ENCODE measurements at places on chromosomes 12 and 14.

GRCh38 chr12:120762086-120762485 is 36.5 kb downstream of the ACADS start:
- no peak for DNase-seq

DNA sequence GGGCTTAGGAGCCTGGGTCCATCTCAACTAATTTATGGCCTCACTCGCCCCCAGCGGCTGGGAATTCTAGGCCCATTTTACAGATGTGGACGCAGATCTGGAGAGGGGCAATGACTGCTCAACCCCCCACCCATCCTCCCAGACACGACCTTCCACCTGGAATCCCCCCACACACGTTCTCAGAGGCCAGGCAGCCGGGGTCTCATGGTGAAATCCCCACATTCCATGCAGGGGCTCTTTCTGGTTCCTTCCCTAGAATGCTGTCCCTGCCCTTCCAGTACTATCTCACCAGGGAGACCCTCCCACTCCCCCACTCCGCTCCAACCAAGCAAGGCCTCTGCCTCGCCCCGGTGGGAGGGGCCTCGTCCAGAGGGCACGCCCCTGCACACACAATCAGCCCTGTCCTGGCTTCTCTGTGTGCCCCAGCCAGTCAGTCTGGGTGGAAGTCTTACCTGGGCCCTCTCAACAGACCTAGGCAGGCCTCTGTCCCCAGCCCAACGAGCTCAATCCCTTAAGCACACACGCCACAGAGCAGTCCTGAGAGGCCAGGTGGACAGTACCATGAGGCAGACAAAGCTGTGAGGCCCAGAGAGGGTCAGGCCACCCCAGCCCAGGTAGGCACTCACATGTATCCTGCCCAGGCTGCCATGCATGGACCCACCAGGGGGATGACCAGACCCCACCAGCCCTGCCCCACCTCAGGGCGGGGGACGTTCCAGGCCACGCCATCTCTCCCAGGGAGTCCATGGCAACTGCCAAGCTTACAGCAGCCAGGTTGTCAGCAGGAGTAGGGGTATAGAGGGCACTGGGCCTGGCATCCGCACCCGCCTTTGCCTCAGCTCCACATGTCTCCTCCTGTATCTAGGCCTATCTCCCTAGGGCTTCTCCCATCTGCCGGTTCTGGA is 1.3 kb upstream of the ANKRD9 start:
- DNase-seq: no peak

GRCh38 chr12:57229046-57229633 is 371 bp upstream of the SHMT2 start:
- peak; percentile 14 for DNase-seq

DNA sequence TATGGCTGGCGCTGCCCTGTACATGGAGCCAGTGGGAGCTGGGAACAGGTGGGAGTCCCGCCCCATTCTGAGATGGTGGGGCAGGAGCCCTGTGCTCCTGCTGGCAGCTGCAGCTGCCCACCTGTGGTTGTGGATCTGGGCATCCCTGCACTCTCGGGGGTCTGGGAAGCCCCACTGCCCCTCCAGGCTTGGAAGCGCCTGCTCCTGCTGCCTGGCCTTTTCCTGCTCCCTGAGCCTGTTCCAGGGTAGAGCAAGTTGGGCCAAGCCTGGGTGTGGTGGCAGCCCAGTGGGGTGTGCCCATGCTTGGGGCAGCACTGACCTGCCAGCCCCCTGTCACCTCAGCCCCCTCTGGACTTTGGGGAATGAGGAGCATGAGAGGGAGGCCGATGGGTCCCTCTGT is 104.0 kb downstream of the MNAT1 start:
- DNase-seq: no peak

DNA sequence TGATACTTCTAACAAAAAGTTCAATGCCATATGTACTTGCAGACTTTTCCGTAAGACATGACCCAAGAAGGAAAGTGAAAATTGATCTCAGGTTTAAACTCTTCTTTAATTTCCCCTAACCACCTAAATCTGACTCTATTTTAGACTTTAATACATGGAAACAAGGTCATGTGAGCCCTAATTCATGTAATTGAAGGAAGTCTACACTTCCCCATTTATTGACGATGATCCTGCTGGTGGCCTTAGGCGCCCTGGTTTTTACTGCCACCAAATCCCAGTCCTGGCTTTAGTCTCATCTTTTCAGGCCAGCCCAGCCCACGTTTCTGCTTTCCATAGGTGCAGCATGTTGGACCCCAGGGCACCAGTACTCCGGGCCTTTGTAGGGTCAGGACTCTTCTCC is 157.9 kb downstream of the PELI2 start:
- DNase-seq: no peak

DNA sequence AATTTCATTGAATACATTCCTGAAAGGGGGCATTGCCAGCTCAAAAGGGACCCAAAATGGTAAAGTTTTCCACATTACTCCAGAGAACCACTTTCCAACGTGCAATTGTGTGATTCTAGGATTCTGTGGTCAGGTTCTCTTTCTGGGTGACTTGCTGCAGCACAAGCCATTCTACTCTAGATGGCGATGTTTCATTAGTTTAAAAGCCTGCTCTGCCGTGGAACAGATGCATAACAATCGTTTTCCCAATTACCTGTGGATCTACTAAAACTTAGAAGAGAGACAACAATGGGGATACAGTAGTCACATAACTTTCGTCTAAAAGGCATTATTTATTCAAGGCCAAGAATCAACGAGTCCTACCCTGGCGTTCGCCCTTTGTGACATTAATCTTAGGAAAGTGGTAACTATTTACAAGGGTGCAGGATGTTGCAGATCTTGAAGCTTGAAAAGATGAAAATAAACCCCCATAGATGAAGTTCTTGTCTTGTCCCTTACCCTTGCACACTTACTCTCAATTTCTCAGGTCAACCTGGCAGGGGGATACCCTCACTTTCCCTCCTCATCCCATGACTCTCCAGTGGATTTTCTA is 400.9 kb downstream of the SNAPC1 start:
- DNase-seq: no peak

DNA sequence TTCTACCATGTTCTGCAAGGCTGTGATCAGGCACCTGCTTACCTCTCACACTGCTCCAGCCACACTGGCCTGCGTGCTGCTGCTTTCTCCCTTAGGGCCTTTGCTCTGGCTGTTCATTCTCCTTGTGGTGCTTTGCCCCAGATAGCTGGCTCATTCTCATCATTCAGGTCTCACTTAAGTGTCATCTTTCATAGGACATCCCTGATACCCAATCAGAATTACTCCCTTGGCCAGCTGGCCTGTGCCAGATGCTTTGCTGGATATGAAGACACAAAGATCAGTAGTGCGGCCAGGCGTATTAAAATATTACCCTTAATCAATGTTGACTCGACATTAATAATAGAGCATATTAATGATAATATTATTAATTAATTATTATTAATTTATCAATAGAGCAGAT is 143.8 kb upstream of the FGD4 start:
- DNase-seq: no peak

GRCh38 chr12:76176940-76177339 is 92.5 kb upstream of the NAP1L1 start:
- DNase-seq: no peak

All from activated CD8-positive, alpha-beta memory T cell treated with anti-CD3 and anti-CD28 coated beads, Interleukin-2, amount 50 U/mL, for 4 hours (primary cell).